Endodermal cell (in vitro differentiated cells): ENCODE measurements at places on chromosomes 11 and 22. TPM values are rescaled to one million over a fixed set of nuclear protein-coding genes. Genes with fewer than 3 reads are reported as not detected.

Gene SLC25A45
- 4.6 and 6.3 TPM in 2 replicates for total RNA-seq

Gene CDC42BPG
- total RNA-seq: 11.1 to 13.2 TPM (median 12.2 TPM) in 3 replicates

Gene SLCO2B1
- total RNA-seq: 0.90 and 1.1 TPM in 2 replicates

Gene PGA5
- total RNA-seq: 0.59 and 0.75 TPM in 2 replicates

Gene GLB1L3
- 1.2 to 2.4 TPM (median 2.3 TPM) in 3 replicates for total RNA-seq

Gene ARFIP2
- 49.5 to 61.9 TPM (median 56.8 TPM) in 3 replicates for total RNA-seq

Gene FAM180B
- total RNA-seq: not detected in 3 replicates

Gene NTM
- total RNA-seq: 3.5 and 3.6 TPM in 2 replicates

Gene PELI3
- 6.1 to 12.4 TPM (median 9.4 TPM) in 3 replicates for total RNA-seq

Gene C1QTNF6
- total RNA-seq: 14.5 to 17.1 TPM (median 15.5 TPM) in 3 replicates

DNA sequence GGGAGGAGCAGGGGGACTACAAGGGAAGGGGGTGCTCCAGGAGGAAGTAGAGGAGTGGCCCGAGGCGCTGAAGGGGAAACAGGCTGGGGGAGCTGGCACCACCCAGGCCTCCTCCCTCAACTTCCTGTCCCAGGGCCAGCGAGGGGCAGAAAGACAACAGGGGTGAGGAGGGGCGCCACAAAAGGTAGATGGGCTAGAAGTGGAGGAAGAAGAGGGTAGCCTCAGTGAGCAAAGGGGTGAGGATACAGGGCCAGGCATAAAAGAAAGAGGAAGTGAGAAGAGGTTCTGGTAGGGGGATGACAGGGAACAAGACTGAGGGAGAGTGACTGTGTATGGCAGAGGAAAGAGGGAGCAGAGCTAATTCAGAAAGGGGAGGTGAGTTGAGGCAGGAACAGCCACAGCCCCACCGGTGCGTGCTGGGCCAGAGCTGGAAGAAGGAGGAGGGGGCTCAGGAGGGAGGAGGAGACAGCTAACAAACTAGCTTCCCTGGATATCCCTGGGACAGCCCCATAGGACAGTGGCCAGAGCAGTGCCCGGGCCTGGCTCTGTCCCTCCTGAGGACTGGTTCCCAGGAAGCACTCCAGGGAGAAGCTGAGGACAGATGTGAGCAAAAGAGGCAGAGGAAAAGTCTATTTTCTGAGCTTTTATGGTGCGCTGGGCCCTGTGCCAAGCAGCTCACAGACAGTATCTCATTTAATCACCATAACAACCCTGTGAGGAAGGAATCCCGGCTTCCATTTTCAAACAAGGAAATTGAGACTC lies 8.5 kb downstream of the DCHS1 start:
- H3K36me3 ChIP-seq: peaks cover 3% of the 10 kb centered on the region
- H3K27me3 ChIP-seq: no peaks in the 10 kb centered on the region
- no peak overlapping the region for H3K4me3 ChIP-seq
- DNase-seq: peak; percentile 53

- no peaks in the 10 kb centered on the region for H3K36me3 ChIP-seq
- peaks cover 19% of the 10 kb centered on the region for H3K27me3 ChIP-seq
- DNase-seq: no peak
- H3K4me1 ChIP-seq: no peaks in the 10 kb centered on the region
Observed at GRCh38 chr22:25563761-25564319, 635 bp upstream of the GRK3 start.

DNA sequence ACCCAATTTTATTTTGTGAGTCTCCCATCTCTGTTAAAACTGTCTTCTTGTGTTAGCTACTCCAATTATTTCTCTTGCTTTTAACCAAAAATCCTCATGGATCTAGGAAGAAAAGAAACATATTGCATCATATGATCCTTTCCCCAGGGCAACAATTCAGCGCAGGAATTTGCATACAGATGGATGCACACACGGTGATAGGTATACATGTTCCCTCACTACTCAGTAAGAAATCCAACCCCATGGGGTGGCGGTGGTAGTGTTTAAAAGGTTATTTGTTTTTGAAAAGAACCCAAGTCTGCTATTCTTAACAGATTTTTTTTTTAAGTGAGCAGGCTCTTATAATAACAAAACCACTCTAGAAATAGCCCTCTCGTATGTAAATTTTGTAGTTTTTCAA lies 4.2 kb upstream of the SYN3 start:
- no peaks in the 10 kb centered on the region for H3K36me3 ChIP-seq
- H3K4me1 ChIP-seq: no peaks in the 10 kb centered on the region
- no peak for DNase-seq
- H3K27me3 ChIP-seq: peaks cover 4% of the 10 kb centered on the region
- H3K4me3 ChIP-seq: no peak overlapping the region

GRCh38 chr11:117855912-117856651 lies 20.4 kb downstream of the FXYD6 start:
- H3K4me1 ChIP-seq: peaks cover 2% of the 10 kb centered on the region
- no peak for DNase-seq
- H3K4me3 ChIP-seq: no peak overlapping the region

- H3K27ac ChIP-seq: no peak overlapping the region
- no peak overlapping the region for H3K4me3 ChIP-seq
- no peak for DNase-seq
- H3K27me3 ChIP-seq: no peaks in the 10 kb centered on the region
Observed at GRCh38 chr11:95943546-95943945, 19.6 kb upstream of the MTMR2 start.

- no peaks in the 10 kb centered on the region for H3K4me1 ChIP-seq
- no peaks in the 10 kb centered on the region for H3K27me3 ChIP-seq
- DNase-seq: no peak
- no peaks in the 10 kb centered on the region for H3K36me3 ChIP-seq
- H3K4me3 ChIP-seq: no peak overlapping the region
Observed at GRCh38 chr11:132734217-132734616, 798.1 kb downstream of the OPCML start.

DNA sequence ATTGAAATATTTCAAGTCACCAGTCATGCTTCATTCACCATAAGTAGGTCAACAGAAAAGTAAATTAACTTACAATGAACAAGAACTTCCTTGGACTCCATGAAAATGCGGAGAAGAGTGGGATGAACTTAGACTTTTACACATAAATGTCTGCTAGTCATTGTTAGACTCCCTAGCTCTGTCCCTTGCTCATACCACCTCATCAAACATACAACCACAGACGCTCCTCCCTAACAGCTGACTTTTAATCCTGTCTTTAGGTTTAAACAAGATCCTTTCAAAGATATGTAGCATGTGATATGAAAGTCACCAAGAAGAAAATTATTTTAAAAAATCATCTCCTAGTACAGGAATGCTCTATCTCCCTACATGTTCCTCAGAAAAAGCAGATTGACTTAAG lies 248.1 kb downstream of the DLG2 start:
- H3K4me1 ChIP-seq: no peaks in the 10 kb centered on the region
- no peak for DNase-seq
- H3K27me3 ChIP-seq: no peaks in the 10 kb centered on the region
- H3K27ac ChIP-seq: no peak overlapping the region
- no peak overlapping the region for H3K4me3 ChIP-seq

GRCh38 chr11:100740440-100740839 lies 53.4 kb downstream of the ARHGAP42 start:
- no peak overlapping the region for H3K4me3 ChIP-seq
- no peak for DNase-seq
- peaks cover 38% of the 10 kb centered on the region for H3K4me1 ChIP-seq
- no peaks in the 10 kb centered on the region for H3K27me3 ChIP-seq

DNA sequence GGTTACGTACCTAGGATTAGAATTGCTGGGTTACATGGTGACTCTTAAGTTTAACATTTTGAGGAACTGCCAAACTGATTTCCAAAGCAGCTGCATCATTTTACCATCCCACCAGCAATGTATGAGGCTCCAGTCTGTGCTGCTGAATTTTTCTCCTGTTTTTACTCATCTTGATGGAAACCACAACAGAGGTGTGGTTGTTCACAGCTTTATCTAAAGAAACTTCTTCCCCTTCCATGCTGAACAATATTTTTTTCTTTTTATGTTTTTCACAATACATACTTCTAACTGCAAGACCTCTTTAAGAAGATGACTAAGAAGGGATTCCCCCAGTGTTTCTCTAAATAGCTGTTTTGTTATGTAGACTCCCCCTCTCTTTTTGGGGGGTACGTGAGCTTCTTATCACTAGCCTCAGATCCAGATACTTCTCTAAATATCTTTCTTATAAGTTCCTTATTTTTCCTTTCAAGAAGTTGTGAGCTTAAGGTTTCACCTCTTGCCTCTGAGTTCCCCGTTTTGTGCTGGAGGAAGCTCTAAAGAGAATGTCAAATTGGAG lies 24.0 kb downstream of the TCP11L1 start:
- no peak for DNase-seq
- no peak overlapping the region for H3K4me3 ChIP-seq
- H3K36me3 ChIP-seq: peaks cover 84% of the 10 kb centered on the region
- H3K4me1 ChIP-seq: peaks cover 4% of the 10 kb centered on the region

GRCh38 chr11:87425943-87426342 lies 388.2 kb downstream of the TMEM135 start:
- H3K27me3 ChIP-seq: peaks cover 3% of the 10 kb centered on the region
- H3K4me3 ChIP-seq: no peak overlapping the region
- DNase-seq: no peak
- peaks cover 9% of the 10 kb centered on the region for H3K4me1 ChIP-seq
- no peaks in the 10 kb centered on the region for H3K36me3 ChIP-seq

DNA sequence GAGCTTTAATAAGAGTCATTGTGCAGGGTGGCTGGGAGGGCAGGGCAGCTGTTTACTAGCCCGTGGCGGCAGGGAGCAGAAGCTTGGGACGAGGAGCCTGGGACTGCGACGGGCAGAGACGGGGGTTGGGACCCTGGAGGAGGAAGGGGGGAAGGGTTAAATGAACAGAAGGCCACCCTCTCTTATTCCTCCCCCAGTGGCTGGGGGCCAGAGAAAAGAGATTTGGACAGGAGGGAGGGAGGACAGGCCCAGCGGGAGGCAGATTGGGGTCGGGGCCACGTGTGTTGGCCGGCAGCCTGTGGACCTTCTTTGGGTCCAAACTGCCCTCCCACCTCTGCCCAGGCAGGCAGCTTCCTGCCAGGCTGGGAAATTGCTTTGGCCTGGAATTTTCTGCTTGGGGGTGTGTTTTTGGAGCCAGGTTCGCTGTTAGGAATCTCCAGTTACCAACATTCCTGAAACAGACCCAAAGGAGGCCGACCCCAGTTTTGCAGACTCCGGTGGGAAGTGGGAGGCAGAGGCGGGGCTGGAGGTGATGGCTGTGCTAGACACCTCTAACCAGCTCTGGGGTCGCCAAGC lies 50.2 kb downstream of the APOL3 start:
- no peaks in the 10 kb centered on the region for H3K36me3 ChIP-seq
- H3K4me1 ChIP-seq: no peaks in the 10 kb centered on the region
- peak; percentile 54 for DNase-seq
- no peak overlapping the region for H3K27ac ChIP-seq

GRCh38 chr22:26433805-26434204 lies 4.7 kb downstream of the ASPHD2 start:
- H3K4me1 ChIP-seq: no peaks in the 10 kb centered on the region
- no peak for DNase-seq
- no peak overlapping the region for H3K27ac ChIP-seq
- no peak overlapping the region for H3K4me3 ChIP-seq
- peaks cover 5% of the 10 kb centered on the region for H3K36me3 ChIP-seq

DNA sequence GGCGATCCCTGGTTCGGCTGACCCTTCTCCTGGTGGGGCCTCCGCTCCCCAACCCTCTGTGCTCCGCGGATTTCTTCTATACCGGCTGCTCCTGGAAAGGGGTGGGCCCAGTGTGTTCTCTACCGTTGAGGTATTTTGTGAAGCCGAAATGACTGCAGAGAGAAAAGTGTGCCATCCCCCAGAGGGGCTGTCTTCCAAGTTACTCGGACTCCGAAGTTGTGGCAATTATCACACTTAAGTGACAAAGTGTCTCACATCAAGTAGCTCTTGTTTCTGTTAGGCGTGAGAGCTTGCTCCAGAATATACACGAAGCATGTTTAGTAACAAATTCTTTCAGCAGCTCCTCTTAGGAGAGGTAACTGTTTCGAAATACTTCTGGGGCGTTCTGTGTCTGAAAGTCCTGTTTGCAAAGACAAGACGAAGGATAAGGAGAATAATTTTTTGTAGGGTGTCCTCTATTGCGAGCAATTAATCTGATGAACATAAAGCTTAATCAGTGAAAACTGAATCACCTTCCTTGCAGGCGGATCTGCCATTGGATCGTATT lies 434 bp downstream of the XPNPEP3 start:
- peak overlapping the region; percentile 100 for H3K27ac ChIP-seq
